ENCODE measurements at places on chromosomes 12 and 14.

DNA sequence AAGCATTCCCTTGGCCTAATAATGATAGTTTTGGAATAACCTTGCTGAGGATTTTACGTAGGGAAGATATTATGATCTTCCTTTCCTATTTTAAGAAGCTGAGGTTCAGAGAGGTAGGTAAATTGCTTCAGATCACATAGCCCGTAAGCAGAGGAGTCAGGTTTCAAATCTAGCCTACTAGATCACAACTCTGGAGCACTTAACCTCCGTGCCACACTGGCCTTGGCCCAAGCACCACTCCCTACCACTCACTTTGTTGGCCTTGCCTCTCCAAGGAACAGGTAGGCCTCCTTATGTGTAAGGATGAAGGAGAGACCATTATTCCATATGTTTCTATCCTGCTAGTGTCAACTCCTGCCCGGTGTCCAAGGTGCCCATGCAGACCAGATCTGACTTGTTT lies 12.4 kb upstream of the ACOT1 start:
- peak; percentile 6 for DNase-seq

GRCh38 chr12:104495786-104496185 lies 39.0 kb downstream of the CHST11 start:
- DNase-seq = no peak

DNA sequence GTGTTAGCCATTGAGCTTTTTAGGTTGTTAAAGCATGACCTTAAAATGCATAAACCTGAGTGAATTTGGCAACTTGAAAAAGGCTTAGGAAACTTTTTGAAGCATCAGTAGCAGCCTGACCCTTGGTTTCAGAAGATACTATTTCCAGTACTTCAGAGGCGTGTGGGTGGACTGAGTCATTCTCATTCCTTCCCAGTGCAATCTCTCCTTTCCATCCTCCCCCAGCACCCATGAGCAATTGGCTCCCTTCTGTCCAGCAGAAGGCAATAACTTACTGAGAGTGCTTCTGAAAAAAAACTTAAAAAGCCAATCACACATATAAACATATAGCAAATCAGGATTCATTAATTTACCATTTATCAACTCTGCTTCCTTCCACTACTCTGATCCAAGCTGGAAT lies 299.3 kb upstream of the STXBP6 start:
- DNase-seq = no peak

DNA sequence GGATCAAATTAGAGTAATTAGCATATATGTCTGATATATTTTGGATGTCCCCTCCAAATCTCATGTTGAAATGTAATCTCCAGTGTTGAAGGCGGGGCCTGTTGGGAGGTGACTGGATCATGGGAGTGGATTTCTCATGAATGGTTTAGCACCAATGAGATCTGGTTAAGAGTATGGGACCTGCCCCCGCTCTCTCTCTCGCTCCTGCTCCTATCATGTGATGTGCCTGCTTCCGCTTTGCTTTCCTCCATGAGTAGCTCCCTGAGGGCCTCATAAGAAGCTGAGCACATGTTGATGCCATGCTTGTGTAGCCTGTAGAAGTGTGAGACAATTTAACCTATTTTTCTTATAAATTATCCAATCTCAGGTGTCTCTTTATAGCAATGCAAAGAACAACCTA lies 73.1 kb downstream of the PAWR start:
- DNase-seq = no peak

DNA sequence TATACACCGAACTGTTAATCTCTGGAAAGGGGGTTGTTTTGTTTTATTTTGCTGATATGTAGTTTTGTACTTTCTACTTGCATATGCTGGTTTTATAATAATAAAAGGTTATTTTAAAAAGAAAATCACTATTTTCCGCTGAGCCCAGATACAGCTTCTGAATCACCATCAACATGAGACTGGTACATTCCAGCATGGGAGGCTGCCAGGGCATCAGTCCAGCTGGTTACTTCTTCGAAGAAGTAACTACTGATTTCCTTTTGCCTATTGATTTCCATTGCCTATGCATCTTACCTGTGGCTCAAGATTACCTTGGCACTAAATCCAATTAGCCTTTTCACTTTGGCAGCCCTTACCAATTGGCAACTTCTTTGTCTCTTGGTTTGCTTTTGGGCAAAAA lies 11.7 kb upstream of the OSBPL8 start:
- no peak for DNase-seq

- no peak for DNase-seq
Measured at GRCh38 chr14:50541159-50541567, 8.8 kb upstream of the MAP4K5 start.

DNA sequence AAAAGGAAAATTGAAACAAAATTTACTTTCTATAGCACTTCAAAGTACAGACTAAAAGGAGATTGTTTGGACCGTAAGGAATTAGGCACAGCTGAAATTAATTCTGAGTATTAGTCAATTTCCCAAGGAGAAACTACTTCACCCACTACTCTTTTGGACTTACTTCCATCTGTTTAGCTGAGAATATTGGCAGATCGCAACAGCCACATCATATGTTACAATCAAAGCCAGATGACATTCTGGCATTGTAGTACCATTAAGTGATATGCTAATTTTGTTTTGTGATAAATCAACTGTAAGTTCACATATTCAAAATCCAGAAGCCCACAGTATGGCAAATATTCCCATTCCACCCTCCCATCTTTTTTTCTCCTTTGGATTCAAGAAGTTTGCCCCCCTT lies 47.1 kb upstream of the ANKS1B start:
- no peak for DNase-seq

DNA sequence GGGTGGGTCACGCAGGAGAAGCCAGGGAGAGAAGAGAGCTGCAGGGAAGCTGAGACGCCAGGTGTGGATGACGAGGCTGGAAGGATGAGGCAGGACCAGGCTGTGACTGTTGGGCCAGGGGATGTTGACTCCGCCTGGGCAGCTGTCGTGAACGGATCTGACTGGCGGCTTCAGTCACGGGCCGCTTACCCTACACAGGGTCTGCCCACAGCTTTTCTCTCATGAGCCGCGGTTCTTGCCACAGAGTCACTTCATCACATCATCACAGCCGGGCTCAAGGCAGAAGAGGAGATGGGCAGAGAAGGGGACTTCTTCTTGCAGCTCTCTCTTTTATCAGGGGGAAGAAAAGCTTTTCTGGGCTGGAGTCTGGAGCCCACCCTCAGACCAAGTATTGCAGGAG lies 7.7 kb downstream of the CLBA1 start:
- no peak for DNase-seq

- DNase-seq = no peak
Measured at GRCh38 chr12:58097741-58098140, 156.4 kb downstream of the ATP23 start.

DNA sequence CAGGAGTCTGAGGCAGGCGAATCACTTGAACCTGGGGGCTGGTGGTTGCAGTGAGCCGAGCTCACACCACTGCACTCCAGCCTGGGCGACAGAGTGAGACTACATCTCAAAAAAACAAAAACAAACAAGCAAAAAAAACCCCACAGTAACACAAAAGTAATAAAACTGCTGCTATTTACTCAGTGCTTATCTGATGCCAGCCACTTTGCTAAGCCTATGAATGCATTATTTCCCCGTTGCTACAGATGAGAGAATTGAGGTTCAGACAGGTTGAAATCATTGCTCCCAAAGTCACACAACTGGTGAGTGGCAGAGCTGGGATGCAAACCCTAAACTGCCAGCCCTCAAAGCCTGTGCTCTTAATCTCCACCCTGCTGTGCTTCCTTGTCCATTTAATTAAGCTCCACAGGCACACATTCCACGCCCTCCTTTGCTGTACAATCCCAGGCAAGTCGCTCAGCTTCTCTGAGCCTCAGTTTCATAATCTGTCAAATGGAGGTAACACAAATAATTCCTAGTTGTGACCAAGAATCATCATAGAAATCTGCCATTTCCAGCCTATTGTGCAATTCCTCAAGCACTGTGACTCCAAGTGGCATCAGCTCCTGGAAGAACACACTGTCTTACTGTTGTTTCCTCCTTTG lies 5.7 kb upstream of the OAS3 start:
- no peak for DNase-seq

GRCh38 chr12:57078519-57079404 lies at the start of gene NEMP1:
NEMP1 (minus strand) TSS chr12:57078791; CDS start chr12:57078745, 46 bp downstream.
- peak; percentile 96 for DNase-seq

Measured in D341Med (cell line).